ENCODE measurements at places on chromosomes 7 and 10. TPM values are rescaled to one million over a fixed set of nuclear protein-coding genes. Genes with fewer than 3 reads are reported as not detected.

GHITM gene
- 128 TPM for total RNA-seq

TCAF2 gene
- total RNA-seq, result 0.14 TPM

VAX1 gene
- total RNA-seq, result 0.14 TPM

PLAC9 gene
- not detected for total RNA-seq

GRCh38 chr7:139360210-139360947, 685 bp downstream of the LUC7L2 start:
- DNase-seq, result peak; percentile 84

- DNase-seq, result peak; percentile 42
Observed at GRCh38 chr10:124088915-124089314, 4.5 kb downstream of the CHST15 start.

GRCh38 chr10:47038881-47039561, 127.8 kb downstream of the PTPN20 start:
- no peak for DNase-seq

- no peak for DNase-seq
Observed at GRCh38 chr7:112467867-112468266, 12.9 kb upstream of the LSMEM1 start.

- DNase-seq, result peak; percentile 99
Observed at GRCh38 chr10:122307669-122308416, 36.7 kb downstream of the BTBD16 start.

GRCh38 chr10:33129141-33129995, 171.3 kb upstream of the ITGB1 start:
- peak; percentile 61 for DNase-seq

DNA sequence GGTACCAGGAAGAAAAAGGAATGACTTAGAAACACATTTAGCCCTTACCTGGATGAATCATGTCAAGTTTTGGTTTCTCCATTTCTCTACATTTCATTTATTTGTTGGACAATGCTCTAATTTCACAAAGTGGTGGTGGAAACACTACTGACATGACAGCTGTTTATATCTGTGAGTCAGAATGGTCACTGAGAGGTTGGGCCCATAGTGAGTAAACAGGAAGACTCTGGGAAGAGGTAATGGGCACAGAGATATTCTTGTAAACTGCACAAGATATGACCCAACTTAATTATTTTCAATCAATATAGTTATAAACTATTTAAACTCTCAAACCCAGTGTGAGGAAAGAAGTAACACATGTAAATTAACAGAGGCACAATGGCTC, 176.3 kb upstream of the MEOX2 start:
- DNase-seq, result no peak

DNA sequence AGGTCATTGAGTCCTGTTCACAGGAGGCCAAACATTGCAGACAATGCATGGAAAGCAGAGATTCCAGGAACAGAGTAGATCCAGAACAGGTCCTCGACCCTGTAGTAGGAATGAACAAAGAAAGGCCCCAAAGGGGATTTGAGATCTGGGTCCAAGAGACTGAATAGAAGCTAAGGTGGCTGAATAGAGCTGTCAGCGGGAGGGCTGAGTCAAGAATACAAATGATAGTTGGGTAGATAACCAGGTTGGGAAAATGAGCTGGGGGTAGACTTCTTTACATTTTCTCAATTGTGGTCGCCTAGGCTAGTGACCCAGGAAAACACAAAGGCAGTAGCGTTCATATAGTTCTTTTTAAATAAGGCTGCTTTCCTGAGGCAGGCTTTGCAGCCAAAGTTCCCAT, 103.4 kb upstream of the ELMO1 start:
- no peak for DNase-seq

GRCh38 chr10:18504161-18504560, 147.2 kb downstream of the NSUN6 start:
- no peak for DNase-seq

GRCh38 chr7:117009705-117010361, 56.5 kb downstream of the ST7 start:
- DNase-seq, result no peak

DNA sequence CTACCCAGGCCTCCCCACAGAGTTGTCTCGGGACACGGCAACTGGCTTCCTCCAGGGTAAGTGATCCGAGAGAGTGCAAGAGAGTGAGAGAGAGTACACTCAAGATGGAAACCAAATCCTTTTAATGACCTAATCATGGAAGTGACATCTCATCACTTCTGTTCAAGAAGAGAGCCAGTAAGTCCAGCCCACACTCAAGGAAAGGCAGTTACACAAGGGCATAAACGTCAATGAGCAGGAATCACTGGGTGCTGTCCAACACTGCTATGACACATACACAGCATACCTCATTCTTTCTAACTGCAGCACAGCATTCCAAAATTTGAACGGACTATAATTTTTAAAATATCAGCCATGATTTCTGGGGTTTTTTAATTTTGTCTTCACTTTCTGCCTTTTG, 29.3 kb upstream of the OSBPL3 start:
- peak; percentile 81 for DNase-seq

DNA sequence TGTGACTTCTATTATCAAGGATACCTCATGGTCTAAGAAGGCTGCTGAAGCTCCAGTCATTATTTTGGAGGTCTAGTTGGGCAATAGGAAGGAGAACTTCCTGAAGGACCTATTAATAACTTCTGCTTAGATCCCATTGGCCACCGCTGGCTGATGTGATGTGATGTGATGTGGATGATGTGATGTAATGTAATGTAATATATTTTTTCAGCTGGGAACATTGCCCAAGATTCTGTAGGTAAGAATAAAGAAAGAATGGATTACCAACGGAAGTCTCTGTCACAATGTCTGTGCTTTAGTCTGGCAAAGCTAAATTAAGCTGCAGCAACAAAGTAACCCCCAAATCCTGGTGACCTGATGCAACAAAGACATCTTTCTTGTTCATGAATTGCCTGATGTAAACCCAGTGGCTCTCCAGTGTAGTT, 233.7 kb downstream of the PTEN start:
- no peak for DNase-seq
